A549 treated with DMSO at 1 μM for 4 hours (cell line): ENCODE measurements at places on chromosomes 2 and 18. TPM values are rescaled to one million over a fixed set of nuclear protein-coding genes. Genes with fewer than 3 reads are reported as not detected.

GKN1 gene
- 0.57 to 0.74 TPM (median 0.71 TPM) in 5 replicates for total RNA-seq

ZNF514 gene
- total RNA-seq, result 5.6 to 7.5 TPM (median 7.1 TPM) in 5 replicates

TMEM185B gene
- total RNA-seq, result 45.1 to 56.2 TPM (median 52.0 TPM) in 5 replicates

CCDC85A gene
- 0.09 to 0.16 TPM (median 0.13 TPM) in 5 replicates for total RNA-seq

PID1 gene
- total RNA-seq, result 2.7 to 3.5 TPM (median 2.9 TPM) in 5 replicates
